ENCODE measurements at places on chromosomes 16 and 17.
A peak's percentile ranks its signal among the peaks of the same experiment; 100 is the strongest.

DNA sequence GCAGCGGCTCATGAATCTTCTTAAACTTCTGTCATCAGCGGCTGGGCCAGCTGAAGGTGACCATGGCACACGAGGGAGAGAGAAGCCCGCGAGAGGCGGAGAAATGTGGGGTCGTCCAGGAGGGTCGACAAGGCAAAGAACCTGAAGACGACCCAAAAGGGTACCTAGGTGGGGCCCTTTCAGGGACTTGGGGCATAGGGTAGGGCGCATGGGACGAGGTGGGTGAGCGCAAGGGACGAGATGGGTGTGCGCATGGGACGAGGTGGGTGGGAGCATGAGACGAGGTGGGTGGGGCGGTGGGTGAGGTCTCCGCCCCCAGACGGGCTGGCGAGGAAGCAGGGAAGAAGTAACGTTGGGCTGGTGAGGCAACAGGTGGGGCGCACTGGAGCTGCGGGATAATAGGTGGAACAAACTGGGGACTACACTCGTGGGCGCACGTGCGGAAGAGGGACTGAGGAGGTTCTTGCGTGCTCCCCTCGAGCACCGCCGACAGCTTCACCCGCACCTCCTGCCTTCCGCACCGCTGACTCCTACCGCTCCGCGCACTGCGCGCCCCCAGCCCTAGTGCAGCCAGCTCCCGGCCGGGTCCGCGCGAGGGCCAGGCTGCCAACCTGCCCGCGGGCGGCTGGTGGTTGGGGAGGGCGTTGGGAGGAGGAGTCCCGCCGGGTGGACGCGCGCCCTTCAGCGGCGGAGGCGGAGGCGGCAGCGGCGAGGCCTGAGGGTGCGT lies 23.2 kb upstream of the CRYM start:
- peak; percentile 95 for DNase-seq

GRCh38 chr16:13429416-13429815 lies 490.5 kb upstream of the ERCC4 start:
- no peak for DNase-seq

DNA sequence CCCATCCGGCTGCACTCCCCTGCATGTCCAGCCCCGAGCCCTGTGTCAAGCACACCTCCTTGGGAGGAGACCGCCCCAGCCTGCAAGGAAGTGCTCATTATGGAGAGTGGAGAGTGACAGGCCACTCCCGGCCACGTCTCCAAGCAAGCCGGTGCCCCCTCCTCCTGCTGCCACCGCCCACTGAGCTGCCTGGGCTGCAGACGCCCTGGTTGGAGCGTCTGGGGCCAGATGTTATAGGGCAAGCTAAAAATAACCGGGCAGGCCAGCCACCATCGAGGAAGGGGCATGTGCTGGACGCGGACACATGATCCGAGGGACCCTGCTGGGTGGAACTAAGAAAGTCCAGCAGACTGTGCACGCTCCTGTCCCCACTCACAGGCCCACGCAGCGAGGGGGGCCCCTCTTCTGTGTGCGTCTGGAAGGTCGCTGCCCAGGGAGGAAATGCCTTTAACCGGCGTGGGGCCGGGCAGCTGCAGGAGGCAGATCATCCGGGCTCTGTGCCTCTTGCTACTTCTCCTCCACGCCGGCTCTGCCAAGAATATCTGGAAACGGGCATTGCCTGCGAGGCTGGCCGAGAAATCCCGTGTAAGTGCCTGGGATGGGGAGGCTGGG lies at the start of gene WFDC1:
TSS of gene WFDC1 (plus strand) at position 348 of the 612 bp plus-strand sequence. CDS start at position 442, 94 bp downstream.
- no peak for DNase-seq

DNA sequence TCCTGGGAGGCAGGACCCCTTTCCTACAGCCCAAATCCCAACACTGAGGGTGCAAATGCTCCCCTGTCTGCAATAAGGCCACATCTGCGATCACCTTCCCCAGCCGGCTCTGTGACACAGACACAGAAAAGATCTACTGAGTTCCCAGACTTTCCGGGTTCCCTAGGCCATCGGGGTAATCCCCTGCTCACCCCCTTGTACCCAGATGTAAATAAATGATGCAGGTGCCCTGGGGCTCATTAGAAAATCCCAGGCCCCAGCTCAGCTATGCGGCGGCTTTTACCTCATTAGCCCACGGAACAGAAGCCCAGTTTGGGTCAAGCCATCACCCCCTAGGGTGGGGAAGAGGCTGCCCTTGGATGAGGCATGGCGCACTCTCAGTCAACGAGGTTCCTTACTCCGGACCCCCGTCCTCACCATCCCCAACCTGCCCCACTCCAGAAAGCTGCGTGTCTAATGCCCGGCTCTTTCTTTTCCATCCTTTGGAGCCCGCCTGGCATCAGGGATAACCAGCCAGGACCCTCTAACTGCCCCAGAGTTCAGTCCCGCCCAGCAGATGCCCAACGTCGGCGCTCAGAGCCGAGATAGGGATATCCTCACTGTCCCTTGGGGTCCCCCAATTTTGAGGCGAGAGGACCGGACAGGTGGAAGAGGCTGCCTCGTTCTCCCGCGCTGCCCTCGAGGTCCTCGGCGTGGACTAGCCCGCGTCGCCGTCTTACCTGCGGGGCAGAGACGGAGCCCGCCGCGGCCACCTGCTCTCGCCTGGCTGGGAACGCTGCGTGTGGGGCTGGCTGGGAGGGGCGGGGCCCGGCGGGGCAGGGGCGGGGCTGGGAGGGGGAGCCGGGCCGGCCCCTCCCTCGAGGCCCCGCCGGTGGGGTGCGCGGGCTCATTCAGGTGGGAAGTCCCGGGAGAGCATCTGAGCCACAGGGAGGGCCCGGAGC lies at the start of gene ZNF385C:
TSS of gene ZNF385C (minus strand) at position 783 of the 941 bp plus-strand sequence. CDS start 35,417 bp downstream, outside the sequence.
- no peak for DNase-seq

- DNase-seq: no peak
Observed at GRCh38 chr16:25966172-25967097, 274.7 kb downstream of the HS3ST4 start.

DNA sequence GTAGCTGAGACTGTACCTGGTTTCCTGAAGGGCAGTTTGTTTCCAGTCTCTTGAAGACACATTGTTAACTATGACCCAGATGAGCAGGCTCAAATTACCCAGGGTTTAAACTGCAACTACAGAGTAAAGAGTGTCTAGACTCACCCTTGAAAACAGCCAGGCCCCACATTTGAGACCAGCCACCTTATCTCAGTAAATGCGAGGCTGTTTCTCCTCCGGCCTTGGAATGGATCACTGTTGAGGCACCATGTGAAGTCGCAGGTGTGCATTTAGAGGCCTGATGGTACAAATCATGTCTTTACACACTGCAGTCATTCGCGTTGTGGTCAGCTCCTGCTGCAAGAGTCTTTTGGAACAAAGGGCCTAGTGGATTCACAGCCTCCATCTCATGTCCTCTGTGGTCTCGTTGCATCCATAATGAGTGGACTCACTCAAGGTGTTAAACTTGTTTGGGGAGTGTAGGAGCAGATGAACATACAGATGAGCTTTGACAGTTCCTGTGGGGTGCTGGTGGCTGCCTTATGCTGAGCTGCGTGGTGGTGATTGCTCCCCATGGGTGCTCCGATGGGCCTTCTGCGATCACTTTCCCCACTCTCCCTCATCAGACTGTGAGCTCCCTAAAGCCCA lies 18.5 kb upstream of the N4BP1 start:
- DNase-seq: no peak

GRCh38 chr17:82281076-82281475 lies 7.6 kb upstream of the CSNK1D start:
- no peak for DNase-seq

DNA sequence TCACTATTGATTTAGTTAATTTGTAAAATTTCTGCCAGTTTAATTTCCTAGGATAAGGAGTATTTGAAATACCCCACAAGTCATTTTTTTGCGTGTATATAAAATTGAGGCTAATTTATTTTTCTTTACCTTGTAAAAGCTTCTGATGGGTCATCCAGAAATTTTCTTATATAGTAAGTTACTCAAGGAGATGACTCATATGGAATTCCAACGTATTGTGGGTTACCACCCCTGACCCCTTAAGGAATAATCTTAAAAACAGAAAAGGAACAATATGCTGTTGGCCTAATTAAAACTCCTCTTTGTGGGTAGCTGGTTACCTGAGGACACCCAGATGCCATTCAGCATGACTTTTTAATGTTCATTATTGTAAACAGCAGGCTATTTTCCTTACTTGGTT lies 13.6 kb downstream of the HEATR6 start:
- peak; percentile 30 for DNase-seq

DNA sequence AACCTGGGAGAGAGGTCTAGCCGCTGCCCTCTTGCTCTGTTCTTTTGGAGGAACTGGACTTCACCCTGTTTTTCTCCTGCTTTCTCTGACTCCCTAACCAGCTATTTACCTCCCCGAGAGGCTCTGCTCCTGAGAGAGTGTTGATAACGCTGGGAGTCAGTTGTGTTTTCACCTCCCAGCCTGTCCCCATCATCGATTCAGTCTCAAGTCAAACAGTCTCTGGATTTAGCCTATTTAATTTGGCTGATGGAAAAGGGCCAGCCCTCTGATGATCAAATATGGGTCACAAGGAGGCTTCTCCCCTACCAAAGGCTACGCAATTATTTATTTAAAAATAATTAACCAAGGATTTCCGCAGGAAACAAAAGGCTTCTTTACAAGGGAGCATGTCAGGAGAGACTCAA lies 31.8 kb downstream of the HNF1B start:
- no peak for DNase-seq

- no peak for DNase-seq
Observed at GRCh38 chr16:23587726-23588125, 8.4 kb downstream of the NDUFAB1 start.

DNA sequence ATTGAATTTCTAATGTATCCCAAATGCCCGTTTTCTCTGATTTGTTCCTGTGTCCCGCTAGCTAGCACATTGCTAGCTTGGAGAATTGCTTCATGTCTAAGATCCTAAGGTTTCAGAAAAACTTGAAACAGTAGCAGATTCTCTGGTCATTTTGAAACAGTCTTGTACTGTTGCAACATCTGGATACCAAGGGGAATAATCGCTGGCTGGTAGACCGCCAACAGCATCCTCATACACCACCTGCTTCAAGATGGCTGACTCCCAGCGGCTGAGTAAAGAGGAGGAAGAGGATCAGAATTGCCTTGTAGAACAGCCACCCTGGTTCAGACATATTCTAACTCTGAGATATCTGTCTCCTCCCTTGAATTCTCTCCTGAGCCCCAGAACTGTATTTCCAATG lies 226.7 kb upstream of the ELAC2 start:
- DNase-seq: no peak

DNA sequence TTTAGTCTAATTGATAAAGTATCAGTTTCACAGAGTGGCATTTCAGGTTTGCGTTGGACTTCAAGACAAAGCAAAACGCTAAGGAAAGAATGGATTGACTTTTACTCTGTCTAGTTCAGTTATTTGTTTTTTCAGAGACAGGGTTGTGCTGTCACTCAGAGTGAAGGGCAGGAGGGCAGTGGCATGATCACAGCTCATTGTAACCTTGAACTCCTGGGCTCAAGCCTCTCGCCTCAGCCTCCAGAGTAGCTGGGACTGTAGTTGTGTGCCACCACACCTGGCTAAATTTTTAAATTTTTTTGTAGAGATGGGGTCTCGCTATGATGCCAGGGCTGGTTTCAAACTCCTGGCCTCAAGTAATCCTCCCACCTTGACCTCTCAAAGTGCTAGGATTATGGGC lies 86.4 kb downstream of the CACNG1 start:
- no peak for DNase-seq

DNA sequence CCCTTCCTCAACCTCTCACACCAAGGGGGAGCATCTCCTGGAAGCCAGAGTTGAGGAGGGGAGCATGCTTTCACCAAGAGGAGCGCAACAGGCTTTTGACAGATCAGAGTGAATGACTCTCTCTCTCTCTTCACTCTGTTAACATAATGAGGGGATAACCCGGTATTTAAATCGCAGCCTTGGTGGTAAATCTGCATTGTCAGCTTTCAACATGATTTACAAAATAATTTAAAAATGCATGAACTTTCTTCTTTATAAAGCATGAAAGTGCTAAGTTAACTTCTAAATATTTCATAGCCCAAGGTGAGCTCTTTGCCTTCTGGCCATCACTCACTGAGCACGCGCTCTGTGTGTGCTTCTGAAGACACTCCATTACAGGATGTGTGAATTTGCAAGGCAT lies 61.8 kb downstream of the TMEM114 start:
- no peak for DNase-seq

- DNase-seq: peak; percentile 43
Observed at GRCh38 chr16:11356573-11357331, 11.5 kb downstream of the RMI2 start.

GRCh38 chr16:32116080-32116479 lies 137.0 kb upstream of the TP53TG3D start:
- no peak for DNase-seq

- DNase-seq: no peak
Observed at GRCh38 chr17:58789831-58790230, 34.2 kb downstream of the PPM1E start.

GRCh38 chr17:74049167-74049966 lies 154.1 kb upstream of the RPL38 start:
- DNase-seq: no peak

GRCh38 chr17:17351356-17351891 lies 48.3 kb downstream of the NT5M start:
- DNase-seq: no peak

DNA sequence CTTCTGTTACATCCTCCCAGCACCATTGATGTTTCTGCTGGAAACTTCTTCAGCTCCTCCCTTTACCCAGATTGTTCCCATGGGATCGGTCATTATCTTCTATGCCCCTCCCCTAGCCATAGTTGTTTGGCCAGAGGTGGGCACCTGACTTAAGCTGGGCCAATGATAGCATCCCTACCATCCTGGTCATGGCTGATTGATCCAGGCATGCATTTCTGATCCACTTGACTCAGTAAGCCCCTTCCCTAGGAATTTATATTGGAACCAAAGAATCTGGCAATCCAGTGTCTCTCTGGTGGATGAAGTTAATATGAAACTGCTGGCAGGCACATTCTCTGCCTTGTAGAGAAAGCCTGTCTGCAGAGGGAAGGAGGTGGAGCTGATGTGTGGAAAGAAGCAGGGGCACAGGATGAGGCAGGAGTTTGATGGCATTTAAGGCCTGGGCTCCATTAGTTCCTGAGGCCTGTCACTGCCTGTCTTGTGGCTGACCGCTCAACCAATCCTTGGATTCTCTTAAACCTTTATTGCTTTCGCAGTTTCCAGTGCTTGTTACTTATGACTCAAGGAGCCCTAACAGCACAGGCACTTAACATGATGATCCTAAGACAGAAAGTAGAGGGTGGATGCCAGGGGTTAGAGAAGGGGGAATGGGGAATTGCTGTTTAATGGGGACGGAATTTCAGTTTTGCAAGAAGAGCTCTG lies 152.4 kb downstream of the ABCC12 start:
- DNase-seq: peak; percentile 91

DNA sequence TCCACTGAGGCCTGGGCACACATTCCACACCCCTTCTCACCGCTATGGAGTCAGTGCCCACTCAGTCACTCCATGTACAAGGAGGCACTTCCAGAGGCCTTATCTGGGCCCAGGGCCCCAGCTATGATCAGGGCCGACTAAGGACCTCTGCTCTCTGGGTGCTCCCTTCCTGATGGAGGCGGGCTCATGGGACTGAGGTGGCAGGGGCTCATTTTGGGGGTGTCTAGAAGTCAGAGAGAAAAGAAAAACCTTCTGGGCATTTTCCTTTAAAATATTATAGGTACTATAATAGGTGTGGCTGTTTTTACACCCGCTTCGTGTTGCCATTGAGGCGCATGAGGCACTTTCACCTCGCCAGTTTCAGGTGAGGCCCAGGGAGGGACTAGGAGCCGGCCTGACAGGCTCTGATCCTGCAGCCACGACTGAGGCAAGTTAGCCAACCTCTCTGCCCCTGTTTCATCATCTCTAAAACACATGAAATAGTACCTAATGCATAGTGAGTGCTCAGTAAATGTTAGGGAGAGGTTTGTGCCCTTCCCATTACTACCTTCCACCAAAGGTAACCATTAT lies 14.4 kb downstream of the B9D1 start:
- peak; percentile 76 for DNase-seq
